ENCODE measurements at places on chromosomes 5 and 9.

DNA sequence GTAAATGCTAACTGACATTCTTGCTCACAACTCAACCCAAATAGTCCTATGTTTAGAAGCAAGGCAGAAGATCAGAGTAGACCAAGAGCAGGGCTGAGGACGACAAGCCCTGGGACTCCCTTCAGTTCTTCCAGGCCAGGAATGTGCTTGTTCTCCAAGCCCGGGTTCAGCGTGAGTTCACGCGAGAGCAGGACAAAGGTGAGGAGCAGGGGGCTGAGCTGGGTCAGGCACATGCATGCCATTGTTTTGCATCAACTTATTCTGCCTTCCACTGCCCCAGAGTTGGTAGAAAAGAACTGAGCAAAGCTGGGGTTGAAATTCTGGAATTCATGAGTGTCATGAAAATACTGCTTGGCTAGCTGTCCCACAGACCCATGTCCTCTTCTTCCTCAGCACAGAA, 206.5 kb downstream of the PAX5 start:
- DNase-seq, result no peak

GRCh38 chr9:113993838-113994540, 84.1 kb downstream of the AMBP start:
- no peak for DNase-seq

DNA sequence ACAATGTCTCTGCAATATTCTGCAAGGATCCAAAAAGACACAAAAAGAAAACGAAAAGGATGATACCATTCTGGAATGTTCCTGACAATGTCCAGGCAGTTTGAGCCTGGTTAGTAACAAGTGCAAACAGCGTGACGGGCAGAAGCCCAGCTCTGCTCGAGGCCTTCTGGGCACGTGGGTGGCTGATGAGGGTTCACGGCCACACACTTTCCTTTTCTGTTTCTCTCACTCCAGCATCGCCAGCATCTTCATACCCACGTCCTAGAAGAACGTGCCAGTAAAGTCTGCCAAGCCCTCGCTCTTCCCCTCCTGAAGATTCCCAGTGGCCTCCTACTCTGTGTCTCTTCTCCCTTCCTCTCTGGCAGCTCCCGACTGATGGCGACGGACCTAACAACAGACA, 36.7 kb downstream of the COL23A1 start:
- DNase-seq, result no peak

DNA sequence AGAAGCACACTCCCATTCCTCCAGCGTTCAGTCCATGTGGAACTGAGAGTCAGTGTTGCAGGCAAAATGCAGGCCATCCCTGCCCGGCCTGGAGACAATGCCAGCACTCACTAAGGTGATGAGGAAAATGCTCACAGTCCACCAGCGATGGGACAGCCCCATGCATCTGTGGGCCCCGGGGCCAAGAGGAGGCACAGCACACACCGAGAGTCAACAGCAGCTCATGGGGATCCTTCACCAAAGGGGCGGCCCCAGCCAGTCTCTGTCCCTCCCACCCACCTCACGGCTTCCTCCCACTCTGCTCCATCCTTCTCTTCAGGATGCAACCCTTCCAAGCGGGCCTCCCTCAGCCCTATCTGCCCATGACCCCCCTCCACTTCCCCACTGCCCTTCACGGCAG, 6.2 kb downstream of the SEMA4D start:
- DNase-seq, result no peak

DNA sequence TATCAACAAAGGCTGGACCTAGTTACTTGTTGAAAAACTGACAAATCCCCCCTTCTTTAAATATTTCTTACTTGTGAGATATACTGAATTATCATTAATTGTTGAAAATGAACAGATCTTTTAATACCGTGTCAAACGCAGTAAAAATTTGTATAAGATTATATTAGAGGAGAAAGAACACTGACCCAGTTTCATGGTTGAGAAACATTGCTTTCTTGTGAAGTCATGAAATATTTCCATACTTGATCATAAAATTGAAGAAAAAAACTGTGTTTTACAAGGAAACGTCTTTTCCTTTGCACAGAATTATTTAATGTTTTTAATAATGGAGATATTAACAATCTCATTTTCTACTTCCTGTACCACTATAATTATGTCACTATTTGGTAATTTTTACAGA, 45.8 kb downstream of the MOCS2 start:
- DNase-seq, result no peak

DNA sequence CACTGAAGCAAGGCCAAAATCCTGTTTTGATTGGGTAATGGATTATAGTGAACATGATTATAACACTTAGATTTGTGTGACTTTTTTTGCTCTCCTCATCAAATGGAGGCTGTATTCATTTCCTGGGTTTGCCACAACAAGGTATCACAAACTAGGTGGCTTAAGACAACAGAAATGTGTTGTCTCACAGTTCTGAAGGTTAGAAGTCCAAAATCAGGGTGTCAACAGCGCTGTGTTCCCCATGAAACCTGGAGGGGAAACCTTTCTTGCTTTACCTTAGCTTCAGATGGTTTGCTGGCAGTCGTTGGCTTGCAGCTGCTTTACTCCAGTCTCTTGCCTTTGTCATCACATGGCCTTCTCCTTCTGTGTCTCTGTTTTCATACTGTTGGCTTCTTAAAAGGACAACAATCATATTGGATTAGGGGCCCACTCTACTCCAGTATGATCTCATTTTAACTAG, 32.4 kb downstream of the CDC42SE2 start:
- no peak for DNase-seq

- no peak for DNase-seq
These were observed 6.7 kb downstream of the TMEM174 start for GRCh38 chr5:73179730-73180129.

Measured in ACHN (cell line).